ENCODE measurements at places on chromosomes 12 and 14.

DNA sequence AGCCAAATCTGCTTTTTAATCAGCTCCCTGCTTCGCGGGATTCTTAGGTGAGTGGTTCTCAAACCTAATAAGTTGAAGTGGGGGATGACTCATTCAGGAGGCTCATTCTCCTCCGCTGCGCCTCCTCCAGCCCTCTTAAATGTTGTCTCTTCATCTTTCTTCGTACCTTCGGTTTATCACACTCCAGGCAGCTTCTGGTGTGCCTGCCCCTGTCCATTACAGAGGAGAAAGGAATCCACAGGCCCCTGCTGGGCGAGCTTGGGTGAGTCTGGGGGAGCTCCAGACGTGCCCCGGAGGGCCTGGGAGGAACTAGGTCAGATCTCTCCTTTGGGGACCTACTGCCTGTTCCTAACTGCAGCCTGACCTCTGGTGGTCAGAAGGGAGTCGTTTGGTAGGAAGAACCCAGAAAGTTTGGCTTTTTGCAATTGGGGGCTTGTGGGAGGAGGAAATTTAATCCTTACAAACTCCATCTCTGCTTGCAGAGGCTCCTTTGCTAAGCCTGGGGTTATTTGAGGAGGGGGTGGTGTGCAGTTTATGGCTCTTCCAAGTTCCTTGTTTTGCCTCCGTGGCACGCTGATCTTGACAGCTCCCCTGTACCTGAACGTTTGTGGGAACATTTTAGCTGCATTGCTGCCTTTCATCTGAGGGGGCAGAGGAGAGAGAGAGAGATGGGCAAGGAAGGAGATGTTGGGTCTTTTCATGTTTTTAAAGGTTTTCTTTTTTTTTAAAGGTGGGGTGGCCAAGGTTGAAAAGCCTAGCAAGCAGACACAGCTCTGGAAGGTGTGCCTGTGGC is 84.1 kb upstream of the GNG2 start:
- DNase-seq = peak; percentile 77

GRCh38 chr12:85016413-85016812 is 19.7 kb downstream of the TSPAN19 start:
- DNase-seq = no peak

GRCh38 chr14:69055999-69056788 is 77.1 kb upstream of the ACTN1 start:
- no peak for DNase-seq

DNA sequence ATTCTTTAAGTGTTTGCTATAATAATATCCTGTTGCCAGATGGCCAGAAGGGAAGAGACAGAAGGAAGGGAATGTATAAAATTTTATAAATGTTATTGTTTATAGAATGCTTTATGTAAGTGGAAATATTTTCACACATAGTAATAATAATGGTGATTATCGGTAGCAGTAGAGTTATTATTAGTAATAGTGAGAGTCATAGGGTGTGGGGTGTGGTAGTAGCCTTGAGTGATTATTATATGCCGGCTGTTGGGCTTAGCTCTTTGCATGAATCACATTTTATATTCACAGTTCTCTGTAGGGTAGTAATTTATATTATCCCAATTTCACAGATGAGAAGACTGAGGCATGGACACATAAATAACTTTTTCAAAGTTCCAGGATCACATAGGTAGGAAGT is 391.4 kb downstream of the C12orf75 start:
- DNase-seq = no peak

- no peak for DNase-seq
These were observed 73.1 kb upstream of the SLC38A2 start for GRCh38 chr12:46445551-46446235.

Measured in tongue (tissue), 3 donors.